ENCODE measurements at places on chromosomes 12 and 14.
A peak's percentile ranks its signal among the peaks of the same experiment; 100 is the strongest.

DNA sequence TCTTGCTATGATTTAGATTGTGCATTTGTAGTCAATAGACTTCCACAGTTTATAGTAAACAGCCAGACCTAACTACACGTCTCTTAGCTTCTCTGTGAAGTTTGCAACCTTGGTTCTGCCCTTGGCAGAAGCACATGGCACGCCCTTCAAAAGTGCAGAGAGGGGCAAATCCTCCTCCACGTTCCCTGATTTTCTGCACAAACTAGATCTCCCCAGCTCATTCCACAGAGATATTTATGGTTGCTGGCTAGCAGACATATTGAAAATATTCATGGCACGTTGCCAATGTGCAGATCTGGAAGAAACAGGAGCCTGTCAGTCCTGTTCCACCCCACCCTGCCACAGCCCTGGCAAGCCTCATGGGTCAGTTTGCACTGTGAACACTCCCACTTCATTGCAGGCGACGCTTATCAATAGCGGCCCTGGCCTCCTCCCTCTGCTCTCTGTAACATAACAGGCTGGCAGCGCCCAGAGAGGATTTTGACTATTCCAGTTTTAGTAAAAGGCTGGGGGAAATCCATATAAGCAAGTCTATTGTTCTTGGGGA is 6.5 kb upstream of the LGALS3 start:
- DNase-seq, result no peak

DNA sequence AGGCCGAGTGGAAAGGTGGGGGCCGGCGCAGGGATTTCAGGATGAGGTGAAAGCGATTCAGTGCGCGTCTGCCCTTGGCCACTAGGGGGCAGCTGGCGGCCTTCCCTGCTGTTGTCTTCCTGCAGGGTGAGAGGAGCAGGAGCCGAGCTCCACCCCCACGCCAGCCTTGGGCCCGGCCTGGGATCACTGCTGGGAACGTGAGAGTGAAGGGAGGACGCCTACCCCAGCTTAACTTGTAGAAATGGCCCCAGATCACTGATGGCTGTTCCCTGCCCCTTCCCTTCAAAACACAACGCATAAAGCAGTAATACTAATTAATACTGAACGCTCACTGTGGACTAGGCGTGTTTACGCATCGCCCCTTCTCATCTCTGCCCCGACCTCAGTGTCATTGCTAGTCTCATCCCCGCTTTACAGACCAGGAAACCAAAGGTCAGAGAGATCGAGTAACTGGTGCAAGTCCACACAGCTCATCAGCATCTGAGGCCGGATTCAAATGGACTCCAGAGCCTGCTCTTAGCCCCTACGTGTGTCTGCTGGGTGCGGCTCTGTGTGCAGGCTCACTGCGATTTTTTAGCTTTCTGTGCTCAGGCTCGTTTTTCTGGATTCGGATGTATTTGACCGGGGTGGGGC is 24.3 kb downstream of the MVK start:
- DNase-seq, result peak; percentile 95

- DNase-seq, result no peak
Measured at GRCh38 chr14:62956413-62956812, 88.8 kb downstream of the KCNH5 start.

- DNase-seq, result no peak
Measured at GRCh38 chr14:39229222-39229543, 4.5 kb upstream of the MIA2 start.

- DNase-seq, result no peak
Measured at GRCh38 chr12:27305673-27306456, 26.8 kb upstream of the BMAL2 start.

GRCh38 chr12:68932961-68933893 is at the start of gene CPM:
Gene CPM (minus strand): TSS chr12:68933171. CDS start chr12:68932837, 334 bp downstream.
- peak; percentile 88 for DNase-seq

DNA sequence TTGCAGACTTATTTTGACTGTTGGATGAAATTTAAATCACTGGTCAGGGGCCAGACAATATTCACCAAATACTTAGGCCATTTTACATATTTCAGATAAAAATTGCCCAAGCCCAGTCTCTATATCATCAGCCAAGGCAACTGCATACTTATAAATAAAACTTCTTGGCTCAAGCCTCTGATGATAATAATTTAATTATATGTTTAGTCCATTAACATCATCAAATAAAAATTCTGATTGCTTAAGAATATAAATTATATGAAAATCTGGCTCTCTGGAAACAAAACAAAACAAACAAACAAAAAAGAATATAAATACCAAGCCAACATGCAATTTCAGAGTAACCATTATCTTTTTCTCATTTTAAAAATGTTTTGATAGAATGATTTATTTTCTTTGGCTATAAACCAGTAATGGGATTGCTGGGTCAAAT is 165.2 kb downstream of the BTG1 start:
- DNase-seq, result no peak

- no peak for DNase-seq
Measured at GRCh38 chr14:87869619-87870583, 123.1 kb downstream of the GALC start.

- no peak for DNase-seq
Measured at GRCh38 chr14:44981198-44981597, 19.2 kb downstream of the TOGARAM1 start.
